Activated T-cell treated with anti-CD3 and anti-CD28 coated beads, Interleukin-2, amount 50 U/mL, for 4 hours (primary cell): ENCODE measurements at places on chromosomes 2 and 18. TPM values are rescaled to one million over a fixed set of nuclear protein-coding genes. Genes with fewer than 3 reads are reported as not detected.

The WDR7 gene
- 22.1 TPM for total RNA-seq

The WBP1 gene
- 19.3 TPM for total RNA-seq

The ARHGAP25 gene
- total RNA-seq = 55.7 TPM

The GREB1 gene
- total RNA-seq = 0.33 TPM

The ANKRD62 gene
- not detected for total RNA-seq

The C2orf15 gene
- 0.37 TPM for total RNA-seq

The ANKRD30BL gene
- not detected for total RNA-seq

The MAP3K19 gene
- not detected for total RNA-seq

The RAX gene
- not detected for total RNA-seq

The DIPK1C gene
- total RNA-seq = not detected

The RFX8 gene
- not detected for total RNA-seq

The QPCT gene
- 5.5 TPM for total RNA-seq

The HOXD4 gene
- total RNA-seq = not detected

The MALL gene
- total RNA-seq = 0.78 TPM

The ARHGAP15 gene
- total RNA-seq = 25.6 TPM

The DLGAP1 gene
- total RNA-seq = not detected

The RAPGEF4 gene
- total RNA-seq = 0.33 TPM

The TLK1 gene
- 80.8 TPM for total RNA-seq

The SERPINB4 gene
- not detected for total RNA-seq

The PCARE gene
- not detected for total RNA-seq

The TLX2 gene
- not detected for total RNA-seq

The IL1F10 gene
- not detected for total RNA-seq

The RAB27B gene
- total RNA-seq = 0.14 TPM

The SMPD4 gene
- 113 TPM for total RNA-seq

The CMPK2 gene
- total RNA-seq = 2.5 TPM

The UGT1A10 gene
- not detected for total RNA-seq

The CYP26B1 gene
- not detected for total RNA-seq

The FBXO15 gene
- total RNA-seq = 0.71 TPM

The POLE4 gene
- 80.1 TPM for total RNA-seq

The RTTN gene
- total RNA-seq = 15.6 TPM

The UGT1A4 gene
- not detected for total RNA-seq

The TNFRSF11A gene
- total RNA-seq = 1.7 TPM

The BMPR2 gene
- 3.8 TPM for total RNA-seq
